ENCODE measurements at places on chromosomes 6 and 20.

GRCh38 chr6:164151161-164152120 is 736.9 kb downstream of the QKI start:
- DNase-seq = no peak

DNA sequence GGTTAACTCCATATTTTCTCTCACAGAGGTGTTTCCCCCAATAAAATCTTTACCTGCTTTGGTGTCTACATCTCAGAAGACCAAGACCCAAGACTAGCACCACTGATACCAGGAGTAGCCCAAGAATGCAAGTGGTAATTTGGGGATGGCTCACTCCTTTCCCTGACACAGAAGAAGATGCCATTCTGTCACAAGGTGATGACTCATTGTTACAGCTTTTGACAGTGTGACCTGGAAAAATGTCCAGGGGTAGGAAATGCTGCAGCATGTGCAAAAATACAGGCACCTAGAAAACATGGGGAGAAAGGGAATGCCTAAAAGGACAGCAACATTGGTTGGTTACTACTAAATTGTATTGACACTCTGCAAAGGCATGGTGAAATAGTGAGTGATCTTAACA is 254.0 kb upstream of the GJE1 start:
- DNase-seq = no peak

DNA sequence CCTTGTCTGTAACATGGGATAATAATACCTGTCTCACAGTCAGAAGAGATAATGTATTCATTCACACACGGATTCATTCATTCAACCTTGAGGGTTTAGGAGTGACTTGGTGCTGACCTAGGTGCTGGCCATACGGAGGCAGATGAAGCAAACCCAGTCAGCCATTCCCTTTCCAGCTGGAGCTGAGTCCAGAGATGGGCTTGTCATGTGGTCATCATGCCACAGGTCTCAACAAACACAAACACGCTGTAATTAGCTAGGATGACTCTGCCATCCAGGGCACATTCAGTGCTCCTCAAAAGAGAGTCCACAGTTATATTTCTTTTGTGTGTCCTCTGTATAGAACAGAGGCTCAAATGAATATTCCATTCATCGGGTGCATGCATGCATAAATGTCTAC is 19.5 kb upstream of the PRELID3B start:
- DNase-seq = no peak

DNA sequence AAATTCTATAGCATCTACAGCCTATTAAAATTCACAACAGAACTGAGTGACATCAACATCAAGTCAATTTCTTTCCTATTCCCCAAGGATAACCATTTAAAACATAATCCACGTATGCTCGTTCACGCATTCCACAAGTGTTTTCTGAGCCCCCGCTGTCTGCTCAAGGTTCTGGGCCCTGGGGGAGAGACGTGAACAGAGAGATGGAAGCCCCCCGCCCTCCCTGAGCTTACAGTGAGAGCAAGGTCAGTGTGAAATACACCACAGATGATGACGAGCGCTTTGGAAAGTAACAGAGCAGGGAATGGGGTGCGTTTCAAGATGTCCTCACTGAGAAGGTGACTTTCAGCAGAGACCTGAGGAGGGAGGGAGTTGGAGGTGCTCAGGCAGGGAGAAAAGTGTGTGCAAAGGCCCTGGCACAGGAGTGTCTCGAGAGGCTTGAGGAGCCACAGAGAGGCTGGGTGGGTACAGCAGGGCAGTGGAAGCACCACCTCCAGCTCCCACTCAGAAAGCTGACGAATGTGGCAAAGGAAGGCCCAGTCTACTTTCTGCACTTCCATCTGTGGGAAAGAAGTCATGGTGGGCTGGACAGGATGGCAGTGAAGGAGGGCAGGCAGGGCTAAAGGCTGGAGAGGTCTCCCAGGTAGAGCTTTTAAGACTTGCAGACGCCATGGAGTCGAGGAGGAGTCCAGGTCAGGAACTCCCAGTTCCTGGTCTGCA is 88.3 kb downstream of the DLL1 start:
- DNase-seq = no peak

- peak; percentile 20 for DNase-seq
Observed at GRCh38 chr6:134420614-134421181, 102.8 kb upstream of the SGK1 start.

DNA sequence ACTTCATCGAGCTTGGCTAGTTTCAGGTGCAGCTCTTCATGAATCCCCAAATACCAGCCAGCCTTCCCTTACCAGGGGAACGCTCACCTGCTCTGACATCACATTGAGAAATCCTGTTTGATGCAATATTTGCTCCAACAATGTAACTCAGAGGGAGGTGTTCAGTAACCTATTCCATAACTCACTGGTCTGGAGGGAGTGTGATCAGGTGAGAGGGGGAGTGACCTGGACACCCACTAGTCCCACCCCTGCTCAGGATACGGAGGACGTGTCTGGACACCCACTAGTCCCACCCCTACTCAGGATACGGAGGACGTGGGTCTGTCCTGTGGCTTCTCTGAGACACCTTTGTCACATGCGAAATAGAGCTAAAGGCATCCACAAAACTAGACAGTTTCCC is 70.3 kb downstream of the HUS1B start:
- DNase-seq = no peak

Data from CD4-positive, alpha-beta T cell treated with Interleukin-4 for 1 hour (primary cell).